Stimulated activated CD8-positive, alpha-beta memory T cell treated with anti-CD3 and anti-CD28 coated beads, Interleukin-4, amount 100 ng/mL, for 48 hours (primary cell): ENCODE measurements at places on chromosomes 6 and 20.
A peak's percentile ranks its signal among the peaks of the same experiment; 100 is the strongest.

- DNase-seq, result peak; percentile 50
These were observed 33.0 kb downstream of the RRBP1 start for GRCh38 chr20:17648791-17649730.

DNA sequence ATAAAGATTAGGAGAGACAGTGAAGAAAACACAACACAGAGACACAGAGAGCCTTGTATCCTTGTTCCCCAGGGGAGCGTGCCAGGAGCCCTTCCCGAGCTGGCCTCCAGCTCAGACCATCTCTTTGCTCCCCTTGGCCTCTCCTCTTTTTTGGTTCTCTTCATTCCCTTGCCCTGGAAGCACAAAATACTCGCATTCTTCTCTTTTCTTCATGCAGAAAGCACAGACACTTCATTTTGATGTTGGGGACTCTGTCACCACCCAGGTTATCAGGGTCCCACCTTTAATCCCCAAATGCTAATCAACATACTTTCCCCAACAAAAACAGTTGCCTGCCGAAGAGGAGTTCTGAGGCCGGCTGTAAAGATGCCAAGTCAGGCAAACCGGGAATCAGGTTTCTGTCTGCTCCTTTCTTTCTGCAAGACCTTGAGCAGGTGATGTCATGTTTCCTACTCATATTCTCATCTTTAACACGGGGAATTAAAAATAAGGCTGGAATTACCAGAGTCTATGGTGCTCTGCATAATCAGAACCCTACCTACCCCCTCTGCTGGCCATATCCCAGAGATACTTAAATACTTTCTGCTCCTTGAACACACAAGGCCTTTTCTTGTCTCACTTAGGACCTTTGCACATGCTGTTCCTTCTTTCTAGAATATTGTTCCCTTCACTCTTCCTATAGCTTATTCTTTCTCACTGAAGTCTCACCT is 21.7 kb downstream of the TGM6 start:
- no peak for DNase-seq

- peak; percentile 60 for DNase-seq
These were observed 39.7 kb downstream of the PIM1 start for GRCh38 chr6:37209461-37210205.

GRCh38 chr6:90610301-90610750 is 23.5 kb upstream of the MAP3K7 start:
- no peak for DNase-seq

DNA sequence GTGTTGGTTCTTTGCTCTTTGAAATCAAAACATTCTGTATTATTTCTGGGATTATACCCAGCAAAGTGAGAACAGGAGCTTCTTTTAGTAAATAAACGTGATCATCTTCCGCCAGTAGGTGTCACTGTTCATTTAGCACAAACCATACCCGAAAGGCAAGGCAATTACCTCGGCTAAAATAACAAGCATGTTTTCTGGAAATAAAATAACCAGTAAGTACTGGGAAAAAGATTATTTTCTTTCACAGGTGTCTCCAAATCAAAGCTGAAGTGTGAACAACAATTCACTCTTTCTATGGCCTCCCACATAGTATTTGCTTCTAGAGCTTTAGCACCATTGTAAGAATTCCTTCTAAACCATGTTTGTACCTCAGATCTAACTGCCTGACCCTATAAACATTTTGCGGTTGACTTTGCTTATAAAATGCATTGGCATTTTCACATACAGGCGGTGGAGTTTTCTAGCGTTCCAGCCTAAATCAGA is 144.6 kb upstream of the AGPAT4 start:
- DNase-seq, result peak; percentile 30

- no peak for DNase-seq
These were observed 1.9 kb downstream of the RNF39 start for GRCh38 chr6:30073489-30074235.

GRCh38 chr6:73302339-73302738 is 39.3 kb upstream of the KHDC1 start:
- no peak for DNase-seq

- no peak for DNase-seq
These were observed 158.3 kb upstream of the CST7 start for GRCh38 chr20:24790746-24791283.

GRCh38 chr20:47281376-47281775 is 75.1 kb downstream of the ZMYND8 start:
- DNase-seq, result no peak

GRCh38 chr6:109473120-109473519 is 9.9 kb downstream of the ZBTB24 start:
- no peak for DNase-seq

- no peak for DNase-seq
These were observed 255.5 kb upstream of the NRSN1 start for GRCh38 chr6:23870496-23870895.
